ENCODE measurements at places on chromosomes 5 and 9.

DNA sequence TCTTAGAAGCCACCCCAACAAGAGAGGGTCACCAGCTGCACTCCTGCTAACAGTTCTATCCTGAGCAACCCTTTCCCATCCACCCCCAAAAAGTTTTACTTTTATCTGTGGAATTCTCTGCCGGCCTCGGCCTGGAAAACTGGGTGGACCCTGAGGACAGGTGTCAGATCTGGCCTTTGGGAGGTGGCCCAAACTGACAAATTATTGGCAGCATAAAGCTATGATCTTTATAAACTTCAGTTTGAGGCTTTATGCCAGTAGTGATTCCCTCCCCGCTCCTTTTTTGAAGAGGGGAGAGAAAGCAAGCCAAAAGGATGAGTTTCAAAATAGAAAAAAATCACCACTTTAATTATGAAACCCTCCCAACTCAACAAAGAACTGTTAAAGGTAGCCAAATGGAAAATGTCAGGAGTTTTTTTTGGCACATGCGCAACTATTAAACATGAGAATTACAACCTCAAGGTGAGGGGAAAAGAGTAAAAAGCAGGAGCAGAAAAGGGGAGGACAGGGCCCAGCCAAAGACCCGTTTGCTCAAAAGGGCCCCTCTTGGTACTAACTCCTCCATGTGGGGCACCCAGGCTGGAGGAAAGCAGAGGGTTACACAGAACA is 49.4 kb downstream of the FBXW11 start:
- DNase-seq: no peak

DNA sequence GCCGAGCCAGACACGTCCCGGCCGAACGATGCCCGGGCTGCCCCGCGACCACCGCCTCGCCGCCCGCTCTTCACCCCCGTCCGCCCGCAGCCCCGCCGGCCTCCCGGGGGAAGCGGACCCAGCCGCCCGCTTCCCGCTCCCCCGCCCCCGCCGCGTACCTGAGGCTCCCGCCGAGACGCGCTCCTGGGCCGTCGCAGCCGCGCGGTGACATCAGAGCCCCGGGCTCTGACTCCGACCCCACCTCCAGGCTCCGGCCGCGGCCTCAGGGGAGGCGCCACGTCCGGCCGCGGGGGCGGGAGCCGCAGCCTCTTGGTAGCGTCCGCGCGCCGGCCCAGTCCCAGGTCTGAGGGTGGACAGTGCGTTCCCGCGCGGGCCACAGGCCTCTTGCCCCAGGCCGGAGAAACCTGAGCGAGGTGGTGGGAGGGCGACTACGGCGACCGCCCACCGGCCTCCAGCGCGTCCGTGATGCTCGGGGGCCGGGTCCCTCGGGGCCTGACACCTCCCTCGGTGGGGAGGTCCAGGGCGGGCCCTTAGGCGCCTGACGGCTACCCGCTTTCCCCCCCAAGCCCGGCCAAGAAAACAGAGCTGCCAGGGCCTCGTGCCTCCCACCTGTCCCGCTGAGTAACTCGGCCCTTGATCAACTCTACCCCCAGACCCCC is at the start of gene SHROOM1:
SHROOM1 (minus strand) TSS at position 212 of the 659 bp plus-strand sequence. CDS start 4,507 bp downstream, outside the sequence.
- no peak for DNase-seq

DNA sequence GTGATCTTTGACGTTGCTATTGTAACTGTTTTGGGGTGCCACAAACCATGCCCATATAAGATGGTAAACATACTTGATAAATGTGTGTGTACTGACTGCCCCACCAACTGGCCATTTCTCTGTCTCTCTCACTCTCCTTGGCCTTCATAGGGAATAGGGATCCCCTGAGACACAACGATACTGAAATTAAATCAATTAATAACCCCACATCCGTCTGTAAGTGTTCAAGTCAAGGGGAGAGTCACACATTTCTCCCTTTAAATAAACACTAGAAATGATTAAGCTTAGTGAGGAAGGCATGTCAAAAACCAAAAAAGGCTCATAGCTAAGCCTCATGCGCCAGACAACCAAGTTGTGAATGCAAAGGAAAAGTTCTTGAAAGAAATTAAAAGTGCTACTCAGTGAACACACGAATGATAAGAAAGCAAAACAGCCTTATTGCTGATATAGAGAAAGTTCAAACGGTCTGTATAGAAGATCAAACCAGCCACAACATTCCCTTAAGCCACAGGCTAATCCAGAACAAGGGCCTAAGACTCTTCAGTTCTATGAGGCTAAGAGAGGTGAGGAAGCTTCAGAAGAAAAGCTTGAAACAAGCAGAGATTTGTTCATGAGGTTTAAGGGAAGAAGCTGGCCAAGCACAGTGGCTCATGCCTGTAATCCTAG is 111.1 kb downstream of the UGCG start:
- DNase-seq: no peak

DNA sequence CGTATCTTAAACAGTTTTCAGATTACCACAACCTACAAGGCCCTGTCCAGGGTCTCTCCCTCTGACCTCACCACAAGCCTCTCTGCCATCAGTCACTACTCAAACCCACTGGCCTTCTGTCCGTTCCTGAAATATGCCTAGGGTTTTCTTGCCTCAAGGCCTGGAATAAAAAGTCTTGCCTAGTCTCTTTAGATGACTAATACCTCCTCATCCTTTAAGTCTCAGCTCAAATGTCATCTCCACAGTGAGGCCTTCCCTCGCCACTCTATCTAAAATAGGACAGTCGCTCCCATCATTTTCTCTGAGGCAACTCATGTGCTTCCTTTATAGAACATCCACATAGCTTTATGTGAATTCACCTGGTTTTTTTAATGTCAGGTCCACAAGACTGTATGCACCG is 5.2 kb downstream of the DENND1A start:
- DNase-seq: no peak
